ENCODE measurements at places on chromosomes 2 and 18.

GRCh38 chr2:236843161-236843968 is 242.3 kb upstream of the COPS8 start:
- DNase-seq: no peak

GRCh38 chr2:234771980-234772732 is 179.7 kb upstream of the SH3BP4 start:
- DNase-seq: no peak

GRCh38 chr18:49441338-49441938 is 19.0 kb downstream of the DYM start:
- DNase-seq: no peak

- DNase-seq: no peak
Measured at GRCh38 chr18:70181015-70181414, 24.5 kb downstream of the RTTN start.

- DNase-seq: no peak
Measured at GRCh38 chr2:230772156-230772555, 59.5 kb downstream of the CAB39 start.

DNA sequence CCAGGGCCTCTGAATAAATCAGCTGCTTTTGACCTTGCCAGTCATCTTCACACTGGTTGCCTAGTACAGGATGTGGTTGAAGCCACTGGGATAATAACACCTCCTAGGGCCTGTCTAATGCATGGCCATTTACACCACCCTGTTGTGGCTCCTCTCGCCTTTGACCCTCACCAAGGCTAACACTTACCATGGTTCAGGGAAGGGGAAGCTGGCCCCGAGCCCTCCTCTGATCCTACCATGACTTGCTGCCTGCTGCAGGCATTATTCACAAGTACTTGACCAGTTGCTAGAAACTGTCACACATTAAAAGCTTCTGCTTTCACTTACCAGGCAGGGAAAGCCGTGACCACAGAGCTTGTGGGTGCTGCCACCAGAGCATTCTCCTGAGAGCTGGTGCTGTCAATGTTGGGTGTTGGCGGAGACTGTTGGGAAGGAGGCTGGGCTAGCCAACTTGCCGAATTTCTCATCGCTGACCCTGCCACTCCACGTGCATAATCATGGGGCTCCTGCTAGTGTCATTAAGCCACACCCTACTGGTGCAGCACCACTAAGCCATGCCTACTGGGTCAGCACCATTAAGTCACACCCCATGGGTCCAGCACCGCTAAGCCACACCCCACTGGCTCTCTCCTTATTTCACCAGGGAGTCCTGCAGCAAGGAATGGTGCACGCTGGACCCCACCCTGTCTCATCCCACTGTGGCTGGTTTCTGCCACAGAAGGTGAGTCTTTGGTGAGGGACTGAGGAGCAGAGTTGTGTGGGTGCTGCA is 47.0 kb upstream of the TTC39C start:
- DNase-seq: no peak

DNA sequence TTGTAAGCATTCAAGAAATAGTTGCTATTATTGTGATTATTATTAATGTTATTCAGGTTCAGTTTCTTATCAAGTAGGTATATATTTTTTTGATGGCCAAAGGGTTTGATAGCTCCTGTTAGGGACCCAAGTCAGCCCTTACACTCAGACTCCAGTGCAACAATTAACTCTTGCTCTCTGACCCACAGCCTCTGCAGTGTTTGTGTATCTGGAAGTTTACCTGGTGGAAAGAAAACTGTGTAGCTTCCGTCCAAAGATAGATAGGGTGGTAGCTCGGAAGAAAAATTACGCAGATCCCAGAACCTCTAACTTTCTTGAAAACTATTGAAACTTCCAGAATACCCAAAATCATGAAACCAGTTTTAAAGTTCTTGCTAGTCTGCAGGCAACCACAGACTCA is 58.6 kb upstream of the IGFBP2 start:
- no peak for DNase-seq

DNA sequence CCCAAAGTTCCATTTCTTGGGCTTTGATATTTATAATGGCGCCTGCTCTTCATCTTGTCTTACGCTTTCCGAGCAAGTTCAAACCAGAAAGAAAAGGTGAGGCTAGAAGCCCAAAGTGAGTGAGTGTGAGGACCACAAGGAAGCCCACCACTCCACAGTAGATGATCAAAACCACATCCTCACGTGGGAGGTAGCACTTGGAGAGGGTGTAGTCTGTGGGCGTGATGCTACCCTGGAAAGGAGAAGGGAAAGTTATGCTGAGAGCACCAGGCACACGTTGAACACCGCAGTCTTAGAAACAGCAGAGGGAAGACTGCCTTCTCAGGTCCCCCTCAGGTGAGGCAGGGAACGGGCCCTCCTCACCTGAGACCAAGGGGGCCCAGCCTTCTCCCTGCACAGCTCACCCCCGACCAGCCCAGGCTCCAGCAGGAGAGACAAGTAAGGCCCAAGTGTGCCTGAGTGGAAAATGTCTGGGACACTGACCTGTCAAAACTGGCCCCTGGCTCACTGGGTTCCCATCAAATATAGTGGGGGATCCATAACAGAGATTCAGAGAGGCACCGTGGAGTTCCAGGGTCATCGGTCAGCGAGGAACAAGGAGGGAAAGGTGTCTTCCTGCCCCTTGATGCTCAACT is 23.6 kb downstream of the MPPE1 start:
- no peak for DNase-seq

All from left kidney (tissue), 8 donors.